ENCODE measurements at places on chromosomes 1 and 21.

DNA sequence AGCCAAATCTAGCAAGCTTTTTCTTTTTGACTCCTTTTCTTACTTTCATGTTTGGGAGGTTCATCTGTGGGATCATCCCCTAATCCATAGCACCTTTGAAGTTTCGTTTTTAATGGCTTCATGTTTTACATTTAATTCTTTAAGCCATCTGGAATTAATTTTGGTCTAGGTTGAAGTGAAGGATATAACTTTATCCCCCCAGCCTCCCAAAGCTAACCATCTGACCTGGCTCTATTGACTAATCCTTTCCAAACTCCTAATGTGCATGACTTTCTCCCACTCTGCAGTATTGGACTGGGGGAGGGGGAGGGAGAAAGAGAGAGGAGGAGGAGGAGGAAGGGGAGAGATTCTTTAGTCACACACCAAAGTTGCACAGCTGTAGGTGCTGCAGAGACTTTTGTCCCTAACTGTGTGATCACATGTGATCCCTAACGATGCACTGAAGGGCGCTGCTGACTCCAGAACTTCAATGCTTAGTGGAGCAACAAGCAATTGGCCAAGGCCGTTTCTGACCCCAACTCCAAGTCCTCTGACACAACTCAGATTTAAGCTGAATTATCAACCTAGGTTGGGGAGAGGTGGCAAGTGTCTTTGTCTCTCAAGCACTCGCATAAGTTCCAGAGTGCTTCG lies 191.6 kb downstream of the HUNK start:
- no peak for DNase-seq

DNA sequence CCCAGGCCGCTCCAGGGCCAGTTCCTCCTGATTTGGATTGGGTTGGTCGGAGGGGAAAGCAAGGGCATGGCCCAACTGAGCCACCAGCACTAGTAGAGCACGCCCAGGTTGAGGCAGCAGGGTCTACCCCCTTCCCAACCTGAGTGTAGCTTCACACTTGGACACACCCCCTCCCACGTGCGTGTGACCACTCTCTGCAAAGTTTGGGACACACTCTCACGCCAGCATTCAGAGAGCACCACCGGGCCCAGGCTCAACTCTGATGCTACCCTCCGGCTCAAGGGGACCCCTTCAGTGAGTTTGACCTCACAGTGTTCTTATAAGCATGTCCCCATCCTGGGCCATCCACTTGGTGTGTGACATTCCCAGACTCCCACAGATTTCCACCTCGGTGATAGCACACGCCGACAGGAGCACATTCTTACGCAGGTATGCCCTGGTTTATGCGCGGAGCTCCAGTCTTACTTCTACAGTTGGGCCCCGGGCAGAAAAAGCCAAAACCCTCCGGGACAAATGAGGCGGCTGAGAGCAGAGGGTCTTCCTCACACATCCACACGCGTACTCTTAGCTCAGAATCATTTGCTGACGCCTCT lies 3.0 kb upstream of the DMRTA2 start:
- DNase-seq: no peak

DNA sequence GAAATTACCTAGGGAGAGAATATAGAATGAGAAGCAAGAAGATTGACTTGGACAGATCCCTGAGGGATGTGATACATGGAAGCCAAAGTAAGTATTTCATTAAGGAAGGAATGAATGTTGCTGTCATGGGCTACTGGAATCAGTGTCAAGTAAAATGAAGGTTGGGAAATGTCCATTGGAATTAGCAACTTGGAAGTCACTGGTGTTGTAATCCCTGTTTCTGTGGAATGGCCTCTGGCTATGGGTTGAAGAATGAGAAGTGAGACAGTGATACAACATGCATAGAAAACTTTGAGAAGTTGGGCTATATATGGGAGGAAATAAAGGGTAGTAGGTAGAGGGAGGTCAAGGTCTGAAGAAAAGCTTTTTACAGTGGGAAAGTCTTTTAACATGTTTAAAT lies 54.7 kb downstream of the CCDC18 start:
- DNase-seq: no peak

DNA sequence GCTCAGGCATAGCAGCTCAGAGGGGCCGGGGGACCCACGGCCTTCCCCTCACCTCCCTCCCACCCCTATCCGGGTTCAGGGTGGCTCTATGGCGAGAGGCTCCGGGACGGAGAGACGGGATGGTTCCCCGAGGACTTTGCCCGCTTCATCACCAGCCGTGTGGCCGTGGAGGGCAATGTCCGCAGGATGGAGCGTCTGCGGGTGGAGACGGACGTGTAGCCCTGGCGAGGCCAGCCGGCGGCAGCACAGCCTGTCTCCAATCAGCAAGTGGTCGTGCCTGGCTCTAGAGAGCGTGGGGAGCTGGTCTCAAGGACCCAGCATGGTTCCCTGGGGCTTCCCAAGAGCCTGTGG lies 25.9 kb downstream of the ARHGEF16 start:
- no peak for DNase-seq

GRCh38 chr1:50604580-50604979 lies 181.3 kb upstream of the DMRTA2 start:
- DNase-seq: no peak

DNA sequence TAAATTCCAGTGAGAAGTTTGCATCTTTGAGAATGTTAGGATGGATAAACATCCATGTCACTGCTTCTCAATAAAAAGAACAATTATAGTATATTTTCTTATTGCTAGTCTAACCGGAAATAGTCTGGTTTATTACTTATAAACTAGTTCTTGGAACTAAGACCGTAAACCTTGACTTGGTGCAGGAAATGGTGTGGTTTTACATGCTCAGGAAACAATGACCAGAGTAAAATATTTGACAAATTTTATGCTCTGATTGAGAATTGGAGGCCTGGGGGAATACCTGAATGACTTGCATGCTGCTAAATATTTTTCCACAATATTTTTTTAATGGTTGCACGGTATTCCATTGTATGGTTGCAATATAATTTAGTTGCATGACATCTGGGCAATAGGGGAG lies 76.3 kb downstream of the XCL2 start:
- DNase-seq: no peak

- no peak for DNase-seq
Measured at GRCh38 chr1:207002724-207003146, 29.8 kb downstream of the C1orf116 start.

DNA sequence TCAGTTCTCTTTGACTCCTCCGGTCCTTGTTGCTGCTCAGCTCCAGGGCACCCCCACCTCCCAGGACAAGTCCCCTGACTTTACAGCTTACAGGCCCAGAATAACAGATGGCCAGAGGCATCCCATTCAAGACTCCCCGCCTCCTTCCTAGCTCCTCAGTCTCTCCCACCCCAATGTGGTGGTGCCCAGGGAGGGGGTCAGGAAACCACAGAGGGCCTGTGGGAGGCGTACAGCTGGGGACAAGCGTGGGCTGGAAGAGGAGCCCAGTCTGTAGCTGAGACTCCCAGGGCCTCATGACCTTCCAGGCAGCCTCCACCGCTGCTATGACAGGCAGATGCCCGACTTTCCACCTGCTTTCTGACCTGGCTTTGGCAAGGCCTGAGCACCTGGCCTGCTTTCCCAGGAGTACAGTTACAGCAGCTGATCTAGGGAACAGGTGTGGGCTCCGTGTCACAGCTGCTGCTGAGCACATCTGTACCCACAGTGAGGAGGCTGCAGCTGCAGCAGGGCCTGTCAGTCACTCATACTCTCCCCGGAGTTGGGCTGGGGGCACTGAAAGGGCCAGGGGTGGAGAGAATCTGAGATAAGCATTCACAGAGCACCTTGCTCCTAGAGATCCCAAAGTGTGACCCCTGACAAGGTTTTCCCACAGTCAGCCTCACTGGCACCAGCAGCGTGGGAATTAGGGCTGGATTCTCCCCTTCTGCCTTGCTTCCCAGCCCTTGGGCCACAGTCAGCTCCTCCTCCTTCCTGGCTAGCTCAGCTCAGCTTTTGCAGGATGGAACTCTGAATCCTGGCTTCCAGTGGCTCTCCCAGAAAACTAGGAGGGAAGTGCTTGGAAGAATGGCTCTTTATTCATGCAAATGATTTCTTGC lies 7.1 kb upstream of the NAV1 start:
- DNase-seq: no peak

- DNase-seq: no peak
Measured at GRCh38 chr1:180909005-180909414, 3.7 kb upstream of the KIAA1614 start.

- DNase-seq: no peak
Measured at GRCh38 chr1:212621949-212622305, 13.4 kb downstream of the ATF3 start.

DNA sequence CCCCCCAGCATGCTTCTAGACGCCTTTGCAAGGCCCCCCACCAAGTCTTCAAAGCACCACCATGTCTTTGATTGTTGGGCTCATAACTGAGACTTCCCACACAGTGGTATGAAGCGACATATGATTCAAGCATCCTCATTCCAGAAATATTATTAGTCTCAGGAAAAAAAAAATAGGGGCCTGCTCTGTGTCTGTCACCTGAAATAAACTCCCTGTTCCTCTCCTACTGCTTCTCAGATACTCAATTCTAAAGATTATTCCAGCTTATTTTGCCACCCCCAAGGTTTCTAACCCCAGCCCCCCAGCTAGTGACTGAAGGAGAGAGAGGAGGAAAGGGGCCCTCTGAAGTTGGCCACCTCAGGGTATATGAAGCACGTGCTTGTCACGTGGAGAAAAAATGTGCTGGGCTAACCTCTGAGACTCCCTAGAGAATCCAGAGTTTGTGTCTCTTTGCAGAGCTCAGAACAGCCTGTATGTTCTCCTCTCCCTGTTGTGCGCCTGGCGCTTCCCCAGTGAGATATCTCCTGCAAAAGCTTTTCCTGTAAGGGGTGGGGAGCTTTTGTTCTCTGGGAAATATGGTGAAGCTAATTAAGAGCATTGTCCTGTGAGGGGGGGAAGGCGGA lies 35.9 kb upstream of the RASAL2 start:
- no peak for DNase-seq

DNA sequence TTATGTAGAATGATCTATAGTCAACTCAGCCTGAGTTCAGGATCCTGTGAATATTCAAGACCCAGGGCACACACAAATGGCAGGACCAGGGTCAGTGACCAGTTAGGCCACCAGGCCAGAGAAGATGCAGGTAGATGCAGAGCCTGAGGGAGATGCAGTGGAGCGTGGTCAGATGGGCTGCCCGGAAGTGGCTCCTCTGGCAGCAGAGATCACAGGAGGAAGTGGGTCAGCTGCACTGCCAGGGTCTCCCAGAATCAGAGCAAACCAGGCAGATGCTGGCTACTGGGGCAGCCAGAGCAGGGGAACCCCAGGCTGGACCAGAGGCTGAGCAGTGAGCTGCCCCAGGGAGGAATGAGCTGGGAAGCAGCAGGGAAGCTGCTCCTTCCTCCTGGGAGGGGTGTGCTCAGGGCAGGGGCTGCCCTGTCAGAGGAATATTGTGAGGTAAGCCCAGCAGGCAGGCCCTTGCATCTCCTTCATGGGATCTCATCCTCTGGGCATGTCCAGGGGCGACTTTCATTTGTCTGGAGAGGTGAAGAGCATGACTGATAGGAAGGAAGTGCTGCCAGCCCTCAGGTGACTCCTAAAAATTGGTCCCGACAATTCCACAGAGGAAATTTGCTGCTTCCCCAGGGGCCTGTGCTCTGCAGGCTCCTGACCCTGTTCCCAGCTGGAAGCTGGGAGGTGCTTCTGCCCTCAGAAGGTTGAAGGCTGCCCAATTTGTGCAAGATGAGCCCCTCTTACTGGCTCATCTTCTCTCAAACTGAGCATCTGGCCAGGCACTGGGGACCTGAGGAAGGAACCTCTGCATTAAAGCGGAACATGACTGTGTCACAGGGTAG lies 49.3 kb downstream of the STUM start:
- no peak for DNase-seq

GRCh38 chr1:223843934-223844786 lies 1.6 kb downstream of the TP53BP2 start:
- DNase-seq: no peak

GRCh38 chr1:43527111-43527878 lies 3.4 kb upstream of the PTPRF start:
- DNase-seq: no peak

GRCh38 chr1:170012920-170013319 lies 61.6 kb downstream of the KIFAP3 start:
- DNase-seq: no peak

DNA sequence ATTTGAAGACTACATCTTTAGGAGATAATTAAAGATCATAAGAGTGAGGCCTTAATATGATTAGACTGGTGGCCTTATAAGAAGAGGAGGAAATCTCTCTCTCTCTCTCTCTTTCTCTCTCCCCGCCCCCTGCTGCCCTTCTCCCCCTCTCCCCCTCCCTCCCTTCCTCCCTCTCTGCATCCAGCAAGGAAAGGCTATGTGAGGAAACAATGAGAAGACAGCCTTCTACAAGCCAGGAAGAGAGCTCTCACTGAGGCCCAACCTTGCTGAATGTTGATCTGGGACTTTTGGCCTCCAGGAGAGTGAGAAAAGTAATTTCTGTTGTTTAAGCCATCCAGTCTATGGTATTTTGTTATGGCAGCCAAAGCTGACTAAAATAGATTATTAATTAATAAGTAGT lies 21.6 kb downstream of the FOXD3 start:
- DNase-seq: no peak

DNA sequence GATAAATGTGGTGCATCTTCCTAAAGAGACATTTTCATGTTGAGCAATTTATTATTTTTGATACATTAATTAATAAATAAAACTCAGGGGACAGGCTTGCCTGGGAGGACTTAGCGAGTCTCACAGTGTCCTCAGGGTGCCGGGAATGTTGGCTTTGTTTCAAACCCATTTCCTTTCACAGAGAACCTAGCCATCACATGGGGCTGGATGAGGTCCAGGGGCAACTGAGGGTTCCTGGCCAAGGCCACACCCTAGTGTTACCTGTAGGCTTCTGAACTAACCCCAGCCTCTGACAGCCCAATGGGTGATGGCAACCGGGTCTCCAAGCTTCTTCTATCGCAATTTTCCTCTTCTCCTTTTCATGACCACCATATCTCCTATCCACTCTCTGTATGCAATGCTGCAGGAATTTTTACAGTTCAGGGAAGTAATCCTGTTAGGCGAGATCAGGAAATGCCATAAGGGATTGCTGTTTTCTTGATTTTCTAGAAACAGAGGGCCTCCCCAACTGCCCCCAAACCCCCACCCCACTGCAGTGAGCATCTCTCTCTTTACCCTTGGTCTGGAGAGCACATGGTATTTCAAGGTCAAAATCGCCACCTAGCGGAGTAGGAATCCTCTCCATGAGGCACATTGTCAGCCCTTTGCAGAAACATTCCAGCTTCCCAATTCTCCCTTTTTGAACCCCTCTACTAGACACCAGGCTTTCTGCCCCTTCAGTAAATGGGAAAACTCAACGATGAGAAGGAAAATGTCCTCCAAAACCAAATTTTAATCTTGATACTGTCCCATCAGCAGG lies 22.1 kb upstream of the SMYD3 start:
- DNase-seq: no peak

DNA sequence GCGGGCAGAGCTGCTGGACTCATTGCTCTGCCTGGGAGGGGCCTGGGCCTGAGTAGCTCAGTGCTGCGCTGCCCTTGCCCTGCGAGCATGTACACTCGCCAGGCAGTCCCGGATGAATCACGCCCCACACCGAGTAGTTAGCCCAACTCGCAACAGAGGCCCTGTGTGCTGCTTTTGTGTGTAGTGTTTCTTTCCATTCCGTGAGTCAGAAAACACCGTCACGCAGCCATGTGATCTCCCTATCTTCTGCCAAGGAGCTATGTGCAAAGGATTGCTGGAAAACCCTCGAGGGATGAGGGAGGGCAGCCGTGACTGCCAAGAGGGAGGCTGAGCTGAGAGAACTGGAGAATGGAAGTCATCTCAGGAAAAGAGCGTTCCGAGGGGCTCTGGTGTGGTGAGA lies 37.3 kb downstream of the NENF start:
- DNase-seq: peak; percentile 77

Data from NCI-H460 (cell line).